ENCODE measurements at places on chromosomes 5 and 9. TPM values are rescaled to one million over a fixed set of nuclear protein-coding genes. Genes with fewer than 3 reads are reported as not detected.

GRCh38 chr5:168780888-168781287, 201.7 kb upstream of the PANK3 start:
- DNase-seq: no peak

DNA sequence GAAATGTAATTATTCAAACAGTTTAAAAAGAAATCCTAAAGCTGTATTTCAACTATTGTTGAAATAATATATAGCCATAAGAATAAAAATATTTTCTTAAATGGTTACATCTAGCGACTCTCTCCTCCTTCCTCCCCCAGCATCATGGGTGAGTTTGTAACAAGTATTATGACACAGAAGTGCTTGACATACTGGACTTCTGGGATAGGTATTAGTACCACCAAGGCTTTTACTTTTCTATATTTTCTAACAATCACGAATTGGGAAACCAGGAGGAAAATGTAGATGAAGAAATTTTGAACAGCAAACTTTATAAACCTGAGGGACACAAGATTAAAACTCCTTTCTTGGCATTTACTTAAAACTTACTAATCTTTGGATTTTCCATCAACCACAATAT, 4.4 kb downstream of the RORB start:
- DNase-seq: no peak

AHRR gene
- polyA plus RNA-seq: 2.5 TPM

CDC20B gene
- 13.8 TPM for polyA plus RNA-seq

- peak; percentile 85 for DNase-seq
Observed at GRCh38 chr9:86948074-86948929, 996 bp upstream of the GAS1 start.

- no peak for DNase-seq
Observed at GRCh38 chr5:148620091-148620490, 34.2 kb downstream of the HTR4 start.

DNA sequence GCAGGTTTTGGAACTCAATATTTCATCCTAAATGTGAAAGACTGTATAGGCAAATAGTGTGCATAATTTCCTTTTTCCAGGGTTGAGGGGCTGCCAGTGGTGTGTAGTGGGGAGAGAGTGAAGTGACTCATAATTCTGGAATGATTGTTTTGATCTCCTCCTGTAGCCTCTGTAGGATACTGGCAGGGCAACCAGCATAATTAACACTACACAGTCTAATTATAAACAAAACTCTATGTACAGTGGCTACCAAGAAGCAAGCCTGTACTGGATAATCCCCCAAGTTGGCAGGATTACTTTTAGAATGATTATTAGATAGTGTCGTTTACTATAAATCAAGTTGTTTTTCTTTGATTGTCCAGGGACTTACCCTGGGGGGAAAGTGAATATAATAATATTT, 32.2 kb downstream of the LNPEP start:
- DNase-seq: no peak

- DNase-seq: no peak
Observed at GRCh38 chr5:134845335-134845851, 375 bp upstream of the C5orf24 start.

PITX1 gene
- polyA plus RNA-seq: 1.8 TPM

OBP2B gene
- not detected for polyA plus RNA-seq

PCDHGA9 gene
- 5.8 TPM for polyA plus RNA-seq

DNA sequence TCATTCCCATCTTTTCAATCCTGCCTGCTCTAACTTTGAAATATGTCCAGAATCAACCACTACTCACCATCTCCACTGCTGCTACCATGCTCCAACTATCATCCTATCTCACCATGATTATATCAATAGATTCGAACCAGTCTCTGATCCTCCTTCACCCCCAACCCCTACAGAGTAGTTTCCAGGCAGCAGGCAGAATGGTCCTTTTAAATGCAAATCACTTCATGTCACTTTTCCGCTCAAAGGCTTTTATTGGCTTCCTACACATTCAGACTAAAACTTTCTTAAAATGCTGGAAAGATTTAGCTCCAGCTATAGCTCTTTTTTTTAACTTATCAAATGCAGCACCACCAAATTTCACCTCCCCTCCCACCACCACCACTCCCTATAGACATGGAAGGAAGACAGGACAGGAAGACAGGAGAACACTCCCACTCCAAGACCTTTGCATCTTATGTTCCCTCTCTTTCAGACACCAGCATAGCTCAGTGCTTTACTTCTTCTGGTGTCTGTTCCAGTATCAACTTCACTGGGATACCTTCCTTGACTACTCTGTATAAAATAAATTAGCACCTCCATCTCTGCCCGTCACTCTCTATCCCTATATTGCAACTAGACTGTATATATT, 9.9 kb upstream of the PPP2R2B start:
- no peak for DNase-seq

DNA sequence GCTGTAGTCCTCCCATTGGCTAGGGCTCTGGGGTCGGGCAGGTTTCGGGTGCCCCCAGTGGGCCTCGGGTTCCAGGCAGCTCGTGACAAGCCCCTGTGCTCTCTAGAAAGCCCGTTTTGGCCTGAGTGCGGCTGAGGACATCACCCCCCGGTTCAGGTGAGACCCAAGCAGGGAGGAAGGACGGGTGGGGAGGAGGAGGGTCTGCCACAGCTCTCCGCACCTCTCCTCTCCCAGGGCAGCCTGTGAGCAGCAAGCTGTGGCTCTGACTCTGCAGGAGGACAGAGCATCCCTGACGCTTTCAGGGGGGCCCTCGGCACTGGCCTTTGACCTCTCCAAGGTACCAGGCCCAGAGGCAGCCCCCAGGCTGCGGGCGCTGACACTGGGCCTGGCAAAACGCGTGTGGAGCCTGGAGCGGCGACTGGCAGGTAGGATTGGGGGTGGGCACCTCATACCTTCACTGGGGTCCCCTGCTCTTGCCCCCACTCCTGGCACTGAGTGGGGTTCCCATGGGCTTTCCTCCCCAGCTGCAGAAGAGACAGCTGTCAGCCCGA, 672 bp downstream of the PAXX start:
- DNase-seq: no peak

FGF1 gene
- 2.2 TPM for polyA plus RNA-seq

SLC34A1 gene
- polyA plus RNA-seq: not detected

AK8 gene
- 4.6 TPM for polyA plus RNA-seq

DNA sequence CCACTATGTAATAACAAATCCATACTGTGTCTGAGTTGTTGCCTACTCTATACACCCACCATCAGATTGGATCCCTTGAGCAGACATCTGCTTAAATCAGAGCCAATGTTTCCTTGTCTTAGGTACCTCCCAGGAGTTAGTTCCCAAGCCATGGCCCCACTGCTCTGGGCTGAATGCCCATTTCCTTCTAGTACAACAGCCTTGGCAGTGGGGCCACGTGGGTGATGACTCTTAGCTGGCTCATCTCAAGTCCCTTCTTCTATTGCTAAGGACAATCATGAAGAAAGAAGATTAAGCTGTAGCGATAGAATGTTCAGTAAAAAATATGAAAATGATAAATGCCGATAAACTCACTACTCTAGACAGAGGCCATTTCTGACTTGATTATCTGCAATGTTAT, 16.6 kb downstream of the PTGR1 start:
- DNase-seq: no peak

- DNase-seq: no peak
Observed at GRCh38 chr5:32291591-32291990, 21.1 kb downstream of the MTMR12 start.
